ENCODE measurements at places on chromosomes 5 and 9.

- no peak for DNase-seq
Measured at GRCh38 chr9:123483191-123483803, 127.3 kb downstream of the CRB2 start.

DNA sequence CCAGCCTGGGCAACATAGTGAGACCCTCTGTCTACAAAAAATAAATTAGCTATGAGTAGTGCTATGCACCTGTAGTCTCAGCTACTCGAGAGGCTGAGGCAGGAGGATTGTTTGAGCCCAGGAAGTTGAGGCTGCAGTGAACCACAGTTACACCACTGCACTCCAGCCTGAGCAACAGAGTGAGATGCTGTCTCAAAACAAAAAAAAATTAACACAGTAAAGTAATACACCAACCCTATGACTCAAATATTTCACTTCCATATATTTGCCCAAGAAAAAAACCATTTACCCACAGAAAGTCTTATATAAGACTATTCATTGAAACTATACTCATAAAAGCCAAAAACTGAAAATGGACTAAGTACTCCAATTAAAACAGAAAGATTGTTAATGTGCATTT is 16.2 kb downstream of the SMIM23 start:
- no peak for DNase-seq

DNA sequence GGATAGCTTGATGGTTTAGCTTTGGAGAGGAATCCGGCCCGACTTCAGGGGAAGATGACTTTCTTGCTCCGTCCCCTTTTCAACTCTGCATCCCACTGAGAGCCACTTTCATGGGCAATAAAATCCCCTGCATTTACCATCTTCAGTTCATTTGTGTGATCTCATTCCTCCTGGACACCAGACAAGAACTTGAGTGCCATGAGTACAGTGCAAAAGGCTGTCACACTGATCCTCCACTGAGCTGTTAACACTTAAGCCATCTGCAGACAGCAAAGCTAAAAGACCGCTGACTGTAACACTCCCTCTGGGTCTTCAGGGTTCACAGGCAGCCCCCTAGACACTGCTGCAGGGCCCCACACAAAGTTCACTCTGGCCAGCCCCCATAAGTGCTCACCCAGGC is 48.3 kb upstream of the TCERG1 start:
- no peak for DNase-seq

DNA sequence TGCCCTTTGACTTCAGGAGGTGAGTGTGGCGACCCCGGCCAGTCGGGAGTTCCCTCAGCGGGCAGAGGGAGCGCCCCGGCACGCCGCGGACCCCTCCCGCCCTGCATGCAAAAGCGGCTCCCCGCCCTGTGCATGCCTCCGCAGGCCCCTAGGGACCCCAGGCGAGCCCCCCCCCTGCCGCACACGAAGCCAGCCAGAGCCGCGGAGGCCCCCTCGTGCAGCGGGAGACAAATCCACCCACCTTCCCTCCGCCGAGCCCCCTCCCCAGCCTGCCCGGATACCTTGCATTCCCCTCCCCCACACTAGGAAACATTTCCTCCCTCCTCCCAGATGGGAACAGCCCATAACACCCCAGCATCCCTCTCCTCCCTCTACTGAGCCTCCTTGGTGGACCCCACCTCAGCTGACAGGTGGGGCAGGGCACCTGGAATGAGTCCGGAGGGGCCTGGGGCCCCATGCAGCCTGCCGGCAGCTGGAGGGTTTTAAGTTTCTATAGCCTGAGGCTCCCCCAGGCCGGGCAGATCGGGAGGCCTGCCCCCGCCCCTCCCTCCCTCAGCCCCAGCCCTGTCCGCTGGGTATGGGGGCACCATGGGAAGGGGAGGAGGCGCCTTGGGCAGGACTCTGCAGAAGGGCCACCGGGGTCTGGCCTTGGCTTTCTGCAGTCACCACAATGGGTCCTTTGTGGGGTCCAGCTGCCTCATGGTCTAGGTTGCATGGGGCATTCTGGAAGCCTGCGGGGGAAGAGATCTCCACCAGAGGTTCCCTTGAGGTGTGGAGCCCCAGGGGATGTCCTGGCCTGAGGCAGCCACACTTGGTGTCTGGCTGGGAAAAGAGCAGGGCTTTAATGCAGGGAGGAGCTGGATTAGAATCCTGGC is 601 bp downstream of the ERGIC1 start:
- no peak for DNase-seq

- DNase-seq: no peak
Measured at GRCh38 chr9:105475302-105475701, 27.5 kb downstream of the FSD1L start.

GRCh38 chr9:128733256-128733655 is 9.3 kb upstream of the ZDHHC12 start:
- DNase-seq: no peak

Data from activated CD4-positive, CD25-positive, alpha-beta regulatory T cell treated with anti-CD3 and anti-CD28 coated beads, Interleukin-2, amount 50 U/mL, for 16 hours (primary cell).